Stimulated activated CD4-positive, alpha-beta T cell treated with anti-CD3 and anti-CD28 coated beads, Interleukin-12 subunit alpha, Interleukin-12 subunit beta, amount 100 ng/mL, for 24 hours (primary cell): ENCODE measurements at places on chromosomes 7 and 10.

DNA sequence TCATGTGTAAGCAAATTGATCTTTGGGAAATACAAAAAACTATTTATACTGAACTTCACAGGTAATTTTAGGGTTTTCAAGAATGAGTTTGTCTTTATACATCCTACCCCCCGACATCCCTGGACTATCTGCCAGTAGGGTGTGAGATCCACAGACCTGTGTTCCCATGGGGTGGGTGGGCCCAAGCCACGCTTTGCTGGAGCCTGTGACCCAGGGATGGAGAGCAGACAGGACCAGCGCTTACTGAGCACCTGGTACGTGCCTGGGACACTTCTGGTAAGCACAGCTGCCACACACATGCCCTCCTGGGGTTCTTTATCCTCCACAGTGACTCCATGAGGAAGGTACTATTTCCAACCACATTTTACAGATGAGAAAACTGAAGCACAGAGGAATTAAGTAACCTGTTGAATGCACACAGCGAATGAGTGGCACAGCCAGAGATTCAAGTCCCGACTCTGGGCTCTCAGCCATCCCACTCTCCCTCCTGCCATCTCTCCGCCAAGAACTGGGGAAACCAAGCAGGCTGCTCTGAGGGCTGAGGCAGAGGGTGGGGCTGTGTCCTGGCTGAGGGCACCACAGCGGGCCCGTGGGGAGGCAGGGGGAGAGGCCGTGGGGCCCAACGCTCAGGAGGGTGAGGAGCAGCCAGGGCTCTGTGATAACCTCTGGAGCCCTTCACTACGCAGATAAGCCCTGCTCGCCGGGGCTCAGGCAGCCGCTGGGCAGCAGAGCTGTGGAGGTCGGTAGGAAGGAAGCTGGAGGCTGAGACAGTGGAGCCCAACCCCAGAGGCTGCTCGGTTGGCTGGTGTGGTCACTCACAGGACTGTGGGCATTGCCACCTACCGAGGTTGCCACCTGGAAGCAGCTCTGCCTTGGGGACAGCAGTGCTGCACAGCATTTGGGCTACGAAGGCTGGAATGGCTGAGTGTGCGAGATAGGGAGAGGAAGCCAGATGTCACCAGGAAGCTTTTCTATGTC lies 124.2 kb downstream of the ARHGAP22 start:
- DNase-seq, result no peak

- DNase-seq, result no peak
Observed at GRCh38 chr7:80844916-80845315, 73.9 kb downstream of the SEMA3C start.

DNA sequence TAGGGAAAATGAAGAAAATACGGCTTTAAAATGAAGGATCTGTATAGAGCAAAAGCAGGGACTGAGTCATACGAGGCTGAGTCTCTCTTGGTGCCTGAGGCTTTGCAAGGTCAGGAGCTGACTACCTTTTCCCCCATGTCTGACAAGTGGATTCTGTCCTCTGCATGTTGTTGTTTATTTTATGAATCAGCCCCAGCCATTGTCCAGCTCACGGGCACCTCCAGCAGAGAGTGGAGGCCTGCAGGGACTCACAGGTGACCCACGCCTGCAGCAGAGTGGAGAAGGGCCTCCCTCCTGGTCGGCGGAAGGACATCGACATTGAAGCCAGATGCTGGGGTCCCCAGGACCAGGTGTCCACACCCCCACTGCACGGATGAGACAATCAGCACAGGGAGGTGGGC lies 233.9 kb downstream of the WDR37 start:
- DNase-seq, result no peak

- no peak for DNase-seq
Observed at GRCh38 chr7:98771519-98771918, 98.3 kb downstream of the TMEM130 start.

- DNase-seq, result no peak
Observed at GRCh38 chr7:43155636-43156035, 43.2 kb downstream of the HECW1 start.

- DNase-seq, result no peak
Observed at GRCh38 chr10:131090761-131091661, 220.5 kb downstream of the TCERG1L start.

DNA sequence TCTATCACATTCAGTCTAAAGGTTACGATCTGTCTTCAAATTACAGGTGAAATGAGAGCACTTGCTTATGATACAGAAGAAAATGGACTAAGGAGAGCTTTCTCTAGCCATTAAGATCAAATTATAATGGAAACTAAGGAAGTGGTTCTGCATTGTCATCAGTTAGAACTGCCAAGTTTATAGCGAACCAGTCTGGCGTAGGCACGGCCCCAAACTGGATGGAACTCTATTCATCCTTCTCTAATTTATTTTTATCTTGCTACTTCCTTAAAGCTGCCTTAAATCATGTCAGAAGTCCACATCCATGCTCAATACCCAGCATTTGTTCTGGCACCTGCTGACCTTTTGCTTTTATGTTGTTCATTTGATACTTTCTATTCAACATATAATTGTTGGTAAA lies 63.7 kb upstream of the APBB1IP start:
- no peak for DNase-seq

DNA sequence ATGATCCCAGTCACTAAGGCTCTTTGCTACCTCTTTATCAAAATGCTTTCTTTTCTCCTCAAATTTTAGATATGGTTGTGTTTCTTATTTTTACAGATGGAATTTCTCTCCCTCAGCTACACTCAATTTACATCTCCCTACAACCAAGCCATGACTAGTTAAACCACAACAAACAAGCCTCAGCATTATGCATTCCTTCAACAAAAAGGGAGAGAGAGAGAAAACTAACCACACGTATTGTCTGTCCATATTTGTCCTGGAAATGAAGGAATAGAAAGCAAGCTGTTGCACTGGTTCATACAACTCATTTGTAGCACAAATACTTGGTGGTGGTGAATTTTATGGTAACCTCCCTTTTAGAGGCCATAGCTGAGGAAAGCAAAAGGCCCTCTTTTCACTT lies 286.4 kb downstream of the AHR start:
- no peak for DNase-seq

- no peak for DNase-seq
Observed at GRCh38 chr10:119443970-119444660, 98.4 kb downstream of the RGS10 start.

- DNase-seq, result no peak
Observed at GRCh38 chr10:57320416-57320815, 947.3 kb downstream of the IPMK start.

- no peak for DNase-seq
Observed at GRCh38 chr7:78777829-78778228, 675.6 kb downstream of the MAGI2 start.
